ENCODE measurements at places on chromosomes 12 and 14.
A peak's percentile ranks its signal among the peaks of the same experiment; 100 is the strongest.

- DNase-seq: no peak
These were observed 294.6 kb downstream of the FLRT2 start for GRCh38 chr14:85824526-85824925.

DNA sequence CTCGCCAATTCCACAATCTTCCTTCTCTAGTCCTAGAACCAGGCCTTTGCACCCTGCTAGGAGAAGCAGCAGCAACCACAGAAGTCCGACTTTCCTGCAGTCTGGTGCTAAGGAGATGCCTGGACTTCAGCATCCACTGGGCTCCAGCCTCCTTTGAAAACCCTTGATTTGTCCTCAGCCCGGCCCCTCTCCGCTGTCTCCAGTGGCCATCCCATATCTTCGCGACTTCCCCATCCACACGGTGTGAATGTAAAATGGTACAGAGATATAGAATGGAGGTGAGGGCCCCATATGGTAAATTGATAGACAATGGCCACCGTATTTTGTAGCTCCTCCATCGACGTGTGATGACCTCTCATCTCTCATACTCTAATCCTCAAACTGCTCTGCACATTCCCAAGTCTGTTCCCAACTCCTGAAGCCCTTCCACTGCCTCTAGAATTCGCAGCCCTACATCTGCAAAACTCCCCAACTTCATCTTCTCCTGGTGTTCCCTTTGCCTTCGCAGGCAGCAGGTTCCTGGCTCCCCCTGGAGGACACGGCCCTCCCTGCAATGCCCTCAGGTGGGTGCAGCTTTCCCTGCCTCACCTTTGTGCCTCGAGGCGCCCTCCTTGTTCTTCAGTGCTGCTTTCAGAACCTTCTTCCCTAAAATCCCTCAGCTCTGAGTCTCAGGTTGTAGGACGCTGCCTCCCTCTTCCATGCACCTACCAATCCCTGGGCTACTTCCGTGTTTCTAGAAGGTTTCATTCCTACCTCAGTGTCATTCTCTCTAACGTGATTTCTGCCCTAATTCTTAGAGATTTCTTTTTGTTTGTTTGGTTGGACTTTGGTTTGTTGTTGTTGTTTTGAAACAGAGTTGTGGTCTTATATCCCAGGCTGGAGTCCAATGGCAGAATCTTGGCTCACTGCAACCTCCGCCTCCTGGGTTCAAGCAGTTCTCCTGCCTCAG lies 36.7 kb downstream of the TMBIM6 start:
- peak; percentile 51 for DNase-seq

DNA sequence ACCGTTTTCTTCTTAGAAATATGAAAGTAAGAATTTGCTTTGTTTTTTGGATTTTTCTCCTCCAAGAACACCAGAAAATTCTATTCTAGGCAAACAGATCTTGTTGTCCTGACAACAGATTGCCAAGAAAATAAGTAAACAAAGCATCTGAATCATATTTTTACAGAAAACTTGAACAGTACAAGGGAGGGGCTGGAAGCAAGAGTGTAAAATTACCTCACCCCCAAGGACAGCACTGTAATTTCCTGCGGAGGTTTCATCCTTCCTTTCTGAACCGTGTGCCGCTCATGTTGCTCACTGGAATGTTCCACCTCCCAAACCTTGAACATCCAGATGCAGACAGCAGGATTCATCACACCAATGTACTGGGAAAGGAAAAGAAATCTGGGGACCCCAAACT lies 5.4 kb upstream of the CAMKK2 start:
- no peak for DNase-seq

DNA sequence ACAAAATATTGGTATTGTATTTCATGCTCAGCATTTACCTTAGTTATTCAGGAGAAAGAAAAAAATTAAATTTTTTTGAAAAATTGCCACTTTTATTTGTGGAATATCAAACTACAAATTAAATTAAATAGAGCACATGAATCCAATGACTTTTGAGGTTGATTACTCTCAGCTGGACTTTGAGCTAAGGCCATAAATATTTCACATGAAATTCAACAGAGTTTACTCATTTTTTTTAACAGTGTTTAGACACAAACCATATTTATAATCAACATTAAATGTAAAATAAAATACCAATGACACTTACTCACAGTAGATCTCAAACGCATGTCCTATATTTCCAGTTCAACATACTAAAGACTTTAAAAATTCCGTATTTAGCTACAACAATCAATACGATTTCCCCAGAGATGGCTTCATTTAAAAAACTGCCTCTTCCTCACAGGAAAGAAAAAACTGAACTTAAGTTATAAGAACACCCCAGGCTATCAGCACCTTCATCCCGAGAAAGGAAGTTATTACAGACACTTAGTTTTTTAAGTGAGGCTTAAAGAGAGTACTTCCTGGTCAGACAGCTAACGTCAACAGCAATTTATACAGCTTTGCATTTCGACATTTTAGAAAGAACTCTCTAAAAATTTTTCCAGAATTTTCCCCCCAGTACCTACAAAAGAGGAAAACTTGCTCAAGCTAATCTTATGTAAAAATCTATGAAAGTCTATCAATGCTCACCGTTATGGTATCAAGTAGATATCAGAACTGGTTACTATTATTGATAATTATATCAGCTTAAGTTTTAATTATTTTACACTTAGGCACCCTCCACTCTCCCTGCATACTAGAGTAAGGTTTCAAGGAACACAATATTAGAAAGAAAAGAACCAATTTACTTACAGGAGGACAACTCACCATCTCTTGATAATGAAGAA lies 13.8 kb downstream of the TAOK3 start:
- DNase-seq: peak; percentile 68

DNA sequence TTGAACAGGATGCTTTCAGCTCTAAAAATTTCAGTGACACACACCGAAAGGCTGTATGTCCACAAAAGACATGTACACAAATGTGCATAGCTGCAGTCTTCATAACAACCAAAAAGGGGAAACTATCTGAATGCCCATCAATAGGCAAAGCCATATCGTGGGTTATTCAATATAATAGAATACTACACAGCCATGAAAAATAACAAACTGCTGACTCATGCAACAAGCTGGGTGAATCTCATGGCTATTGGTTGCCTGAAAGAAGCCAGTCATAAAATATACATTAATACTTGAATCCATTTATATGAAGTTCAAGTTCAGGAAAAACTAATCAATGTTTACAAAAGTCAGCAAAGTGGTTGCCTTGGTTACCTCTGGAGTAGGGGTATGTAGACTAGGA lies 58.4 kb upstream of the RIN3 start:
- no peak for DNase-seq

- DNase-seq: peak; percentile 81
These were observed at the start of gene BRI3BP for GRCh38 chr12:124993626-124994436. TSS of gene BRI3BP (plus strand) at chr12:124993645. CDS start at chr12:124993791, 146 bp downstream.

DNA sequence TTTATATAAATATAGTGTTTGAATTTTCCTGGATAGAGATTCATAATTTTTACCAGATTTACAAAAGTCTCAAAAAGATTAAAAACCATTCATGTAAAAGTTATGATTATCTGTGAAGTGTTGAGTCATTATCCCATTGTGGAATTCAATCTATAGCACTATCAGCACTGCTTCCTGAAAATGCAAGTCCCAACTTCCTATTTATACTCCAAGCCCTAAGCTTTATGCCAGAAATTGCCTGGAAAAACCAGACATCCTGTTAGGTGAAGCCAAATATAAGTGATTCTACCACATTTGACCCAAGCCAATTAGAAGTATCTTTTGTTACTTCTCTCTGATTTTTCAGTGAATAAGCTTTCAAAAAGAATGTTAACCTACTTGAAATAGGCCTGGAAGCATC lies 129.1 kb downstream of the GPR135 start:
- DNase-seq: no peak

DNA sequence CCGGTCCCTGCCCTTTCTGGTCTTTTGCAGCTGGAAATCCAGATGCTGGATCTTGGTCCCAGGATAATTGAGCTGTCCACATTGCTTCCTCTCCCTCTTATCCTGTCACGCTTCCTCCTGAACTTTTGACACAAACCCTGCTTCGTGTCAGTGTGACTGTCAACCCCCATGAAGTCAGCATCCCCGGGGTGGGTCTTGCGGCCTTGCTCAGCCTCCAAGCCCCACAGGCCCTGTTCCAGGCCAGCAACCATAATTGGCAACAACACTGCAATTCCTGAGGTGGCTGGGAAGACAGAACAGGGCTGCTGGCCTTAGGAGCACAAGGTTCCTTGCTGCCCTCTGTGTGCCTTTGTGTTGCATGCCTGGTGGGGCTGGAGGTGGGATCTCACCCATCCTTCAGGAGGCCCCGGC lies 74.9 kb downstream of the NTF3 start:
- no peak for DNase-seq

DNA sequence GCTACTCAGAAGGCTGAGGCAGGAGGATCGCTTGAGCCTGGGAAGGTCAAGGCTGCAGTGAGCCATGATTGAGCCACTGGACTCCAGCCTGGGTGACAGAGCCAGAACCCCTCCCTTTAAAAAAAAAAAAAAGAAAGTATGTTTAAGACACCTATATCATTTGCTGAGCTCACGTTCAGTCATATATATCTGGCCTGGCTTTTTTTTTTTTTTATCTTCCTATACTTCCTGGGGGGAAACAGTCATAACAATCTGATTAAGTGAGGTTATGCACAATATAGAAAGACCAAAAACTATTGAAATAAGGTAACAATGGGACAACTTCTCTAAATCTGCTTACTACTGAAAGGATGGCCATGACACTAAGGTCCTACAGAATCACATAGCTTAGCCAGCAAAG lies 9.4 kb upstream of the ARID2 start:
- DNase-seq: no peak

DNA sequence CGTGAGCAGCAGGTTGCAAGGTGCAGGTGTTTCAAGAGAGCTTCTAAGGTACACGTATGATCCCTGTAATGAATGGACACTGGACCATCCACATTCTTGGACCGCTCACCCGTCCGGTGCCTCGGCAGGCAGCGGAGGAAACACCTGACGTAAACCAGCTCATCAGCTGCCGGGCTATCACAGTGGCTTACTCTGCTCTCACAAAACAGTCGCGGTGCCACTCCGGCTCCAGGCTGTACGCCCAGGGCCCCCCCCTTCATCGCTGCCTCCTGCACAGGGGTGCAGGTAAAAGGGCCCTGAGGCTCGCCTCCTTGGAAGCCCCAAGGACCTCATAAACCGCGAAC lies 436 bp downstream of the VPS33A start:
- peak; percentile 51 for DNase-seq
